Esophagus mucosa (tissue), 1 donor: ENCODE measurements at places on chromosomes 2 and 18. TPM values are rescaled to one million over a fixed set of nuclear protein-coding genes. Genes with fewer than 3 reads are reported as not detected.

HOXD4 gene
- total RNA-seq: 0.36 TPM

SERPINB3 gene
- total RNA-seq: 879 TPM

VSNL1 gene
- 65.6 TPM for total RNA-seq

SH2D6 gene
- total RNA-seq: 0.12 TPM

CDH7 gene
- not detected for total RNA-seq

TOGARAM2 gene
- 0.16 TPM for total RNA-seq

DNA sequence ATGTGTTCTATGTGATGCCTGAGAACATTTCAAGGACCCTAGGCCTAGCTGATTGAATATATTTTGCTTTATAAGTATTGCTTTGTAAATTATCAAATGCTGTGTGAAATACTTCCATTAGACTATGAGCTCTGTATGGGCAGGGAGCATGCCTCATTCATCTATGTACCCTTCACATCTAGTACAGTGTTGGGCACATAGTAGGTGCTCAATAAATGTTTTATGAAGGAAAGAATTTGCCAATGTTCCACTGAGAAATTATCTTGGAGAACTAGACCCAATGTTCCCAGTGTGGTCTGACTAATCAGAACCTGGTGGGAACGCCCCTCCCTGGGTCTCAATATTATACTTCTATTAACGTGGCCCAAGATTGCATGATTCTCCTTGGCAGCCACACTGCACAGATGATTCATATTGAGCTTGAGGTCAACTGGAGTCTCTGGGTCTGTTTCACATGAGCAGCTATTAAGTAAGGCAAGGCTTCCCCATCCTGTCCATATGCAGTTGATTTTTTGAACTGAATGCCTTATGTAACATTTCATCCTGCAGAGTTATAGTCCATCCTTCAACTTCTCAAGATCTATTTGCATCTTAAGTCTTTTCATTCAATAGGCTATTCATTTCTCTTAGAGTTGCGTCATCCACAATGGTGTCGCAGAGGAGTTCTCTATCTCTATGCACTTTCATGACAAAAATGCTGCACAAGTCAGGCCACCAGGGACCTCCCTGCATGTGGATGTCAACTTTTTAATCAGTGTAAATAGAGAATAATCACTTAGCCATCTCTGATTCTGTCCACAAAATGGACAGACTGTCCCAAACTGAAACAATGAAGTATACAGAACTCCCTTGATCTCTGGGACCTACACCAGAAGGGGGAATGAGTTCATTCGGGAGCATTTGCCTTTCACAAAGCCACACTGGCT lies 257.6 kb downstream of the CYP26B1 start:
- ATAC-seq: peak; percentile 60

- no peak for ATAC-seq
Measured at GRCh38 chr2:74895001-74895400, 61.1 kb downstream of the HK2 start.

- ATAC-seq: no peak
Measured at GRCh38 chr2:197596766-197597165, 78.6 kb downstream of the RFTN2 start.
